ENCODE measurements at places on chromosomes 7 and 10.

- no peak for DNase-seq
Measured at GRCh38 chr7:833601-834258, 1.5 kb downstream of the SUN1 start.

GRCh38 chr7:80225361-80225760 lies 90.7 kb downstream of the GNAI1 start:
- no peak for DNase-seq

GRCh38 chr10:110170142-110170971 lies 37.0 kb upstream of the MXI1 start:
- DNase-seq = no peak

DNA sequence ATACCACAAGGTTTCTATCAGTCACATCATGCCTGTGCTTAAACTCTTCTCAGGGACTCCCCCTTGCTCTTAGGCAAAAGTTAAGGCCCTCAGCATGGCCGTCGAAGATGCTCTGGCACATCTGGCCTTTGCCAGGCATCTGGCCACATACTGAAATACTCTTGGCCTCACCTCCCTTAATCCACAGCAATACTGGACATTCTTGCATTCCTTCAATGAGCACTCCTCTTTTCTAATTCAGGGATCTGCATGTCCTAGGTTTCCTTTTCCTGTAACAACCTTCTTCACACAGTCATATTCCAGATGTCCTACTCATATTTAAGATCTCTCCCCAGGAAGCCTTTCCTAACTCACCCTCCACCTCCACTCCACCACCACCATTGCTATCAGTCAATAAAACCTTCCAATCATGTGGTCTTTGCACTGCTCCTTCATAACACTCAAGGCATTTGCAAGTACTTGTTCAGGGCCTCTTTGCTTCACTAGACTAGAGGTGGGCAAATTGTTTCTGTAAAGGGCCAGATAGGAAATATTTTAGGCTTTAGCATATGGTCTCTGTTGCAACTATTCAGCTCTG lies 216.6 kb downstream of the KCNMA1 start:
- no peak for DNase-seq

GRCh38 chr10:95392681-95393164 lies 101.9 kb upstream of the PDLIM1 start:
- no peak for DNase-seq

GRCh38 chr10:97408496-97408992 lies 7.4 kb upstream of the RRP12 start:
- DNase-seq = no peak

DNA sequence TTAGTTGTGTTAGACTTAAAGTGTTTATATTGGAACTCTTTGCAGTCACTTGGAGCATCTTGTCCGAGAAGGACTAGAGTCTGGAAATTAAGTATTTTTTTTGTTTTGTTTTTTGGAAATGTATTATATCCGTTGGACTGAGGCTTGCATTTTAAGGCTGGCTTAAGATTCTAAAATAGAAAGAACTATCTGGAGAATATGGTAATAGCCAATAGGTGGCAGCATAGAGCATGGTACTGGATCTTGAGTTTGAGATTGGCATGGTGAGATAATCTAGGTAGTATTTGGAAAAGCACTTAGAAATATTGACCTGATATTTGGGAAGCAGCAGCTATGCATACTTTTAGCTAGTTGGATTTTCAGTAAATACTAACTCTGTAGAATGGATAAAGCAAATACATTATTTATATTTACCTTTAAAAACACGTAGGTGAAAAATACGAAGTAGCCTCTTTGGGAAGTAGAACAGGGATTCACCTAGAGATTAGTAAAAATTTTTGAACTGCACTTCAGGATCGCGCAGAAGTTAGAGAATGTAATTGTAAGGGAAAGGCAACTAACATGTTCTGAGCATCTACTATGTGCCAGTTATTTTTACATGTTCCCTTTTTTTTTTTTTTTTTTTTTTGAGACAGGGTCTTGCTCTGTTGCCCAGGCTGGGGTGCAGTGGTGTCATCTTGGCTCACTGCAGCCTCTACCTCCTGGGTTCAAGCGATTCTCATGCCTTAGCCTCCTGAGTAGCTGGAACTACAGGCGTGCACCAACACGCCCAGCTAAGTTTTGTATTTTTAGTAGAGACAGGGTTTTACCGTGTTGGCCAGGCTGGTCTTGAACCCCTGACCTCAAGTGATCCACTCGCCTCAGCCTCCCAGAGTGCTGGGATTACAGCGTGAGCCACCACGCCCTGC lies 78.6 kb downstream of the LCOR start:
- no peak for DNase-seq

GRCh38 chr10:17113889-17114540 lies 15.6 kb downstream of the CUBN start:
- DNase-seq = no peak

- no peak for DNase-seq
Measured at GRCh38 chr10:120492346-120492745, 35.3 kb downstream of the PLPP4 start.

DNA sequence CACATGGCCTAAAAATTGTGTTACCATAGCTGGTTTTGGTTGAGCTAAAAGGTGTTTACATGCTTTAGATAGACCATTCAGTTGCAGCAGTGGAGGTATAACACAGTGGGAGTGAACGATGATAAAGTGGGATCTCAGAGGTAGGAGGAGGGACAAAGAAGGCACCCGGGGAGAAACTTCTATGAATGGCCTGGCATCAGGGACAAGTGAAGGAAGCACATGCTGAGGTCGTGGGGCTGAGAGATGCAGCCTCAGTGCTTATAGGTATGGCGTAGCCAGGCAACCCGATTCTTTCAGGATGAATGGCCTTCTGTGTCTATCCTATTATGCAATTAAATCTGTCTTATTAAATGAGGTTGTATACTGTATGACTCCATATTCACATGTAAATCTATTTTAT lies 3.9 kb upstream of the CDK6 start:
- DNase-seq = no peak

GRCh38 chr7:155303039-155303593 lies 5.4 kb downstream of the INSIG1 start:
- DNase-seq = no peak

DNA sequence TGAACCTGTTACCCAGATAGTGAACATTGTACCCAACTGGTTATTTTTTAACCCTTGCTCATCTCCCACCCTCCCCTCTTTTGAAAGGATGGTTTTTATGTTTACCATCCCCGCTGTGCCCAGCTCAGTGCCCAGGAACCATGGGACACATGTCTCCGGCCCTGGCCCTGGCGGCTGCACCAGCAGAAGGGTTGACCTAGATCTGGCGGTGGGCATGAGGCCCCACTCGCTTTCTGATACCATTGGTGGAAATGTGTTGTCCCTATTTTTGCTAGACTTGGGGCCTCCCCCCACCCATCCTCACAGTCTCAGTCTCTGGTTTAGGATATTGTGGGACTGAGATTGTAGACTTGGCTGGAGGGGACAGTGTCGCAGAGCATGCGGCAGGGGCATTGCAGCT lies 11.9 kb downstream of the PFKFB3 start:
- DNase-seq = no peak

- no peak for DNase-seq
Measured at GRCh38 chr7:83301416-83301815, 138.7 kb upstream of the PCLO start.

DNA sequence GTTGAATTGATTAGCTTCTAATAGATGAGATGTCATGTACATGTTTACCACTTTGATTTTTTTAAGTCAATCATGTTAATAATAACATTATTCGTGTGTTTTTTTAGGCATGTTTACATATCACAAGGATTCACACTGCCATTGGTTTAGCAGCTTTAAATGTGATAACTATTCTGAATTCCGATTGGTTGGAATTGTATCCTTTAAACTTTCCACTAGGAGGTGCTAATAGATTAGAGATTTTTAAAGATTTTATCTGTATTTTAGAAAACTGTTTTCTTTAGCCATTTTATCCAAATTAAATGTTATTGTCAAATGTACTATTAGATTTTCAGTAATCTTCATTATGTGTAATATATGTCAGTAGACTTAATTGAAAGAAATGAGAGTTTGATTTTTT lies 83.2 kb downstream of the HECTD2 start:
- no peak for DNase-seq

DNA sequence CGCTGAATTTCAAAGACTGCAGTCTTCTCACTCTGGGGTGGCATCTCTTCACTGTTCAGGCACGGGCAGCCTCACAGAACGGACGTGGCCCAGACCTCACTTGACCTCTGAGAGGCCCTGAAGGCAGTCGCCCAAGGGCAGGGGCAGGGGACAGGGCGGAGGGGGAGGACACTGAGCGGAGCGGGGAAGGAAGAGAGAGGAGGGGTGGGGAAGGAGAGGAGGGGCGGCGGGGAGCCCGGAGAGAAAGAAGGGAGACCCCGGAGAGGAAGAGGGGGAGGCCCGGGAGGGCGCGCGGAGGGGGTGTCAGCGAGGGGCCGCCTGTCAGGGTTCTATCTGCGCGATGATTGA lies 58.7 kb upstream of the COMTD1 start:
- no peak for DNase-seq

GRCh38 chr7:4745971-4746919 lies 29.2 kb upstream of the AP5Z1 start:
- no peak for DNase-seq

DNA sequence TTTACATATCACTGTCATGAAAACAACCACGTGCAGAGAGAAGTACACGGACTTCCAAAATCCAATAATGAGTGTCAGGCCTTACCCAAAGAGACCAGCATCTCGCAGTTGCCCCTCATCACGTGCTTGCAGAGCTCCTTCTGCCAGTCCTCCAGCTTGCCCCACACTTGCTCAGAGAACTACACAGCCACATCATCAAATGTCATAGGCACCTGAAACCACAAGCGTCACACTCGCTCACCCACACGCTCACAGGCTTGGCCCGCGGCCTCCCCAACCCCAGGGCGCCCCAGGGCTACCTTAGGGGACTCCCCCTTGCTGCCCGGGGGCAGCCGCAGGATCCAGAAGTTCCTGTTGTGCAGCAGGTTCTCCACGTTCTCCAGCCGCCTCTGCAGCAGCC lies 123.4 kb upstream of the ZNF746 start:
- DNase-seq = peak; percentile 50

GRCh38 chr7:135575296-135575695 lies 17.6 kb downstream of the NUP205 start:
- DNase-seq = no peak

DNA sequence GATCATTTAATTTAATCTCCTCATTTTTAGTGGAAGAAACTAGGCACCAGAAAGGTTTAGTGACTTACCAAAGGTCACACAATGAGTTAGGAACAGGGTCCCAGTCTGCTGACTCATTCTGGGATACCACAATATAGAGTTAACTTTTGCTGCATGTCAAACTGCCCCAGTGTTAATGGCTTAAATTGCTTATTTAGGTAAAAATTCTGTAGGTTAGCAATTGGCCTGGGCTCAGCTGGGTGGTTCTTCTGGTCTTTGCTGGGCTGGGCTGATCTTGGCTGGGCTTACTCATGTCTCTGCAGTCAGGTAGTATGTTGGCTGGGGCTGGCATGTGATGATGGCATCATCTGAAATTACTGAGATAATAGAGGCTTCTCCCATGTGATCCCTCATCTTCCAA lies 111.6 kb downstream of the EMX2 start:
- DNase-seq = no peak

DNA sequence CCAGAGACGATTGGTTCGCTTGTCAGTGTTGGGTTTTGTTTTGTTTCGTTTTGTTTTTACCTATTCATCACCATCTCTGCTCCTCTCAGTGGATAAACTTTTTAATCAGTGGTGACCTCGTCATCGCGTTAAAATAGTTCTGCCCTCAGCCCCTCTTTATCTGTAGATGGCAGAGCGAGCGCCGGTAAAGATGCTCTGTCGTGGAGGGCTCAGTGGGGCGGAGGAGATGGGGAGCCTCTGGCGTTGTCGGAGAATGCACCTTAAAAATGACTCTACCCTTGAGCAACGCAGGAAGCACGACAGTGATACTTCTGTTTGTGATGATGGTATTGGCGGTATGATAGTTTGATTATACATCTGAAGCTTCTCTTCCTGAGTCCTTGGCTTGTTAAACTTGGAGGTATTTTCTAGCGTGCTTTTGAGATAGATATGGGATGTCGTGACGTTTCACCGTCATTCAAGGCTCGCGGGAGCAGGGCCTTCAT lies 554 bp downstream of the CSGALNACT2 start:
- peak; percentile 52 for DNase-seq

DNA sequence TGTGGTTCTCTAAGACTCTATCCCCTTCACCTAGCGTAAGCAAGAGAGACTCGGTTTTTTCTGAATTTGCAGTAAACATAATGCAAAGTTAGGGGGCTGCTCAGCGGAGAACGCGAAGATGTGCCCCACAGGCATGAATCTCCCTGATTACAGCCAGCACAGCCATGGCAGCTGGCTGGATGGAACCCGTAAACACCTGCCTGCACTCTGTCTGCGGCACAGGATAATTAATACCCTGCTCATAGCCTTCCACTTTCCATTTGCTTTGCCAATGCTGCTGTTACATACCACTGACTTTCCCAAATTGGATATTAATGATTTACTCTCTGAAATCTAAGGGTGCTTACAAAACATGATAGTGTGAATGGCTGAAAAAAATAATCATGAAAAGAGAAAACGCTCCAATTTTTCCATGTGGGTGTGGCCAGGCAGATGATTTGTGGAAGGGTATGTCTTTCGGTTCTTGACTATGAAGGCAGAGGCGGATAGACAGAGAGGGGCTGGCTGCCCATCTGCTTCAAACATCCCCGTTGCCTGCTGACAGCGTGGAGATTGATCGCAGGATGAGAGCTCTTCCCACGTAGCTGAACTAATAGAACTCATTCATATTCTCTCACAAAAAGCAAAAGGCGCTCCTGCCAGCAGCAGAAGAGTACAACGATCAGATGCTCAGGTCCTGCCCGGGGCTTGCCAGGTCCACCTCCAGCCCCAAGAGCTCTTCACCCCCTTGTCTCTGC lies 193.2 kb upstream of the GHITM start:
- no peak for DNase-seq

- DNase-seq = no peak
Measured at GRCh38 chr10:71804077-71804476, 30.8 kb upstream of the VSIR start.

- no peak for DNase-seq
Measured at GRCh38 chr7:38615665-38616064, 15.5 kb downstream of the AMPH start.

GRCh38 chr7:45099891-45100760 lies 11.4 kb upstream of the NACAD start:
- no peak for DNase-seq

GRCh38 chr7:28879105-28879504 lies 79.0 kb downstream of the TRIL start:
- DNase-seq = no peak

GRCh38 chr7:94128072-94128471 lies 123.9 kb upstream of the BET1 start:
- DNase-seq = no peak

- no peak for DNase-seq
Measured at GRCh38 chr10:119090968-119091367, 10.4 kb upstream of the EIF3A start.

DNA sequence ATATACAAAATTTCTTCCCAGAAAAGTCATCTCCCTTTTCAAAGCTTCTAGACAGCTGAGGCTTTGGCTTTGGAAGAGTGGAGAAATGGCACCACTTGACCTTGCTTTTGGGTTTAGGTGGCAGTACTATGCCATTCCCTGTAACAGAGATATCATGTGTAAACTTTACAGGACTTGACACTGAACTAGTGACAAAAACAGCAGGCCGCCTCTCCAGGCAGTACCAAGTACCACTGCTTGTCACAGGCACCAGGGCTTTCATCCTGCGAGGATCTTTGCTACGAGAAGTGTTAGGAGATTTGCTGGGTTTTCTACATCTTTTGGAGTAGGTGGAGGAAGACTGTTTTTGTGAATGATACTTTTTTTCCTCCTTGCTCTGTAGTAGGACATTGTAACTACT lies 32.6 kb upstream of the ANLN start:
- no peak for DNase-seq

- DNase-seq = no peak
Measured at GRCh38 chr7:35251606-35252310, 2.1 kb downstream of the TBX20 start.

- no peak for DNase-seq
Measured at GRCh38 chr10:108757946-108758345, 1165.4 kb downstream of the XPNPEP1 start.
